ENCODE measurements at places on chromosomes 2 and 18. TPM values are rescaled to one million over a fixed set of nuclear protein-coding genes. Genes with fewer than 3 reads are reported as not detected.
A peak's percentile ranks its signal among the peaks of the same experiment; 100 is the strongest.

DNA sequence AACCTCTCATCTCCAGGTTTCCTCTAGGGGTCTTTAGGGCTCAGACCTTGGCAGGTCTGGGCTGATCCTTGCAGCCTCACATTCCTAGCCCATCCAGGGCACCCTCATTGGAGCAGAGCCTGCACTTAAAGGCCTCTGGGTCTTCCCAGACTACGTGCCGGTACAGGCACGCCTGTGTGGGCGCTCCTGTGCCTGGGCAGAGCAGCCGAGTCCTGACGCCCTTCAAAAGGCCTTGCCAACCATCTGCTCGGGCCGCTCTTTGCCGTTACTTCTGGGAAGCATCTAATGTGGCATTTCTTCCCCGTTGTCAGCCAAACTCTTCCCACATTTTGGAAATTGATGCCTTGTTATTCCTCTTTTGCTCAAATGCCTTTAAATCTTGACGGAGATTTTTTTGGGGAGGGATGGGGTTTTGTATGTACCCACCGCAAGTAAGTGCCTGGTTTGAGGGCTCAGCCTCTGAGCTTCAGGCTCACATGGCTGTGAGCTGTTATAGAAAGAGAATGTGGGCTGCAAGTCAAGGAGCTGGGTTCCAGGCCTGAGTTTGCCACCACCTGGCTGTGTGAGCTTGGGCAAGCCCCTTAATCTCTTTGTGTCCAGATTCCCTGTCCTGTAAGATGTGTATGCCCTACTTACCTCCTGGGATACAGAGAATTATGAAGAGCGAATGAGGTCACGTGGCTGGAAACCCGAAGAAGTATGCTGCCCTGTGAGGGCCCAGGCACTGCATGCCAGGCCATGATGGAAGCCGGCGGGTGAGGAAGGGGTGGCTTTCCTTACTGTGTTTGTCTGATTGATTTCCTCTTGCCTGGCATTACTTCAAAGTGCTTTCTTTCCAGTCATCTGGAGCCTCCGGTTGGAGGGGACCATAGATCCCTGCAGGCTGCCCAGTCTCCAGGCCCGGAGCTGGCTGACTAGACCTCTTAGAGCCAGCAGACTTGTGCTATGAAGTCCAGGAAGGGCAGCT is 20.6 kb downstream of the EHD3 start:
- no peak for DNase-seq

- no peak for DNase-seq
Observed at GRCh38 chr2:86821306-86821705, 30.6 kb upstream of the CD8A start.

DNA sequence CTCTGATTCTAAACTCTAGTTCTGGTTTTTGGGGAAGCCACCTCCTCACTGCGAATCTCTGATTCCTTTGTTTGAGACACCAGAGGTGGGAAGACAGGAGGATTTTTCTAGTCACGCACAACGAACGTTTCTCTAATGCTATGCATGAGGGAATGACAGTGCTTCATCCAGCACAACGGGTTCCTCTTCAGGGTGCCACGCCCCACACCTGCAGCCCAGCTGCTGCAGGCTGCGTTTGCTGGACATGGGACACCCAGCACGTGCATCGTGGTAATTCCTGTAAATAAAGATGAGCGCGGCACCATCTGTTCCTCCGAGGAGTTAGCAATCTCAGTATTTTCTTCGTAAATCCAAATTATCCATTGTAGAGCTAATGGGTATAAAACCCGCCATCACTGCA is 37.5 kb upstream of the TPO start:
- no peak for DNase-seq

- no peak for DNase-seq
Observed at GRCh38 chr2:46847185-46847710, 68.4 kb downstream of the MCFD2 start.

- no peak for DNase-seq
Observed at GRCh38 chr2:112487444-112487961, 5.5 kb downstream of the TTL start.

DNA sequence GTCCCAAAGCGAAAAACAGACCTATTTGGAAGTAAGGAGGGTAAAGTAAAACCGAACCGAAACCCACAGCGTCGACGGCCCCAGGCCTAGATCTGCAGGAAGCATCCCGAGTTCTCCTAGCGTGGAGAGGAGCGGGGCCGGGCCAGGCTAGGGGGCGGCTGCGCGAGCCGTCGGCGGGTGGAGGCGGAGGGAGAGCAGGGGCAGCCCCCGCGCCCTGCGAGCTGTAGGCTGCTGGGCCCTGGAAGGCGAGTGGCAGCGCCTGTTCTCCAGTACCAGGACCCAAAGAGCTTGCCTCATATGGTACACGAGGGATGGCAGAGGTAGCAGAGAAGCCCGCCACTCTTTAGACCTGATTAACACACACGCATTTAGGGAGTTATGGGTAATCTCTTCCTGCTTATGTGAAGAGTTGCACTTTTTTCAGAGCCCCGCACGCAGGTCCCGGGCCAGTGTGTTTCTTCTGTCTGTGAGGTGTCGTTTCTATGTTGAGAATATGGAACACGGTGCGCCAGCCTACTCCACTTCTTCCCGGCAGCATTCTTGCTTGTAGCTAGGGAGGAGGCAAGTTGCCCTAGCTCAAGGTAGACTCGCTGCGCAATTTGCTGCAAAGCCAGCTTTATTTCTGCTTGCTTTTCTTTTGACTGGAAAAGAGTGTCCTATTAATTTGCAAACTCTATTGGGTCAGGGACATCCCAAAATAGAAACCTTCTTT is 71.1 kb downstream of the ARHGEF33 start:
- no peak for DNase-seq

DNA sequence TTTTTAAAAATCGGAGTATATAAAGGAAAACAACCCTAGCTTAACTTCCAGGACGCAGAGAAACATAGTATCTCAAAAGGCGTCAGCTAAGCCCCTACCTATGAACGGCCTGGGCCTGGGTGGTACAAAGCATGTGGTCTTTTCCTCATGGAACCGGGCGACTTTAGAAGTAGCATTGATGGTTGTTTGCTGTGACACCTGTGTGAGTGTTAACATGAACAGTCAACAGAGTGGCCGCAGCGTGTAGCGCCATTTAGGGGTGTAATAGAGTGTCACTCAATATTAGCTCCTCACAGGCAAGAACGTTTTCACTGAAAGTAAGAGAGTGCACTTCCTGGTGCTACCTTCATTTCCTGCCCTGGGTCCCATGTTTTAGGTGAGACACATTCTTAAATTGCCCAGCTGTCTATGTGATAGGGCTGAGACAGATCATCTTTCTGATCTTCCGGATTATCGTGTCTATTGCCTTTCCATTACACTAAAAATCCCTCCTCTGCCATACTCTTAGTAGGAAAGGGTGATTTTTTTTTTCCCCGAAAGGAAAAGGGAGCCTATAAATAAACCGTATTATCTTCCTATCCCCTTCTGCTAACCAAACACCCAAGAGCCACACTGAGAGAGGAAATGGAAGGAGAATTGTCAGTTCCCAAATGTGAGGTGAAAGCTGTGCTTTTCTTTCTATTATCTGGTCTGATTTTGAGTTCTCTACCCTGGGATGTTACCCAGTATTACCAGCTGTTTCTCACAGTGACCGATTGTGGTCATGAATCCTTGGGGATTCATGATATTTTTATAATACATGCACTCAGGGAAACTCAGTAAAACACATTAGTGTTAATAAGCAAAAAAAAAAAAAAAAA is 1.3 kb downstream of the GORASP2 start:
- peak; percentile 47 for DNase-seq

SELENOI gene
- polyA plus RNA-seq: 5.1 TPM

ADCYAP1 gene
- polyA plus RNA-seq: not detected

ECEL1 gene
- not detected for polyA plus RNA-seq

- DNase-seq: no peak
Observed at GRCh38 chr18:48968412-48969215, 17.8 kb upstream of the SMAD7 start.

DNA sequence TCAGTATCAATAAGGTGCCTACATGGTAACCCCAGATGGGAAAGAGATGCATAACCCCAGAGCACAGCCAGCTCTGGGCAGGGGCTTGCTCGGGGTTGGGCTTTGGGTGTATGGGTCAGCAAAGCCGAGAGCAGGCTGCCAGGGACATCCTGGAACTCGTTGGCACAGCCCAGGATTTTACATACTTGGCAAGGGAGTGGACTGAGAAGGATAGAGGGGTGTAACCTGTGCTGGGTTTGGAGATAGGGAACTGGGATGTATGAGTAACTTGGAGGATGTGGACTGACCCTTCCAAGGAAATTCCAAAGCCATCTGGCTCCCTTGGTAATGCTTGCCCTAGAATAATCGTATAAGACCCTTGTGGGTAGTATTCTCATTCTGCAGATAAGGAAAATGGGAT is 44.2 kb downstream of the GPR39 start:
- no peak for DNase-seq

CD226 gene
- 0.48 TPM for polyA plus RNA-seq

SERPINB4 gene
- not detected for polyA plus RNA-seq

GRCh38 chr18:2939317-2939716 is 73.6 kb downstream of the LPIN2 start:
- no peak for DNase-seq

- DNase-seq: no peak
Observed at GRCh38 chr18:7871560-7872456, 304.7 kb downstream of the PTPRM start.

GRCh38 chr2:118593257-118593656 is 254.2 kb downstream of the EN1 start:
- no peak for DNase-seq

DNA sequence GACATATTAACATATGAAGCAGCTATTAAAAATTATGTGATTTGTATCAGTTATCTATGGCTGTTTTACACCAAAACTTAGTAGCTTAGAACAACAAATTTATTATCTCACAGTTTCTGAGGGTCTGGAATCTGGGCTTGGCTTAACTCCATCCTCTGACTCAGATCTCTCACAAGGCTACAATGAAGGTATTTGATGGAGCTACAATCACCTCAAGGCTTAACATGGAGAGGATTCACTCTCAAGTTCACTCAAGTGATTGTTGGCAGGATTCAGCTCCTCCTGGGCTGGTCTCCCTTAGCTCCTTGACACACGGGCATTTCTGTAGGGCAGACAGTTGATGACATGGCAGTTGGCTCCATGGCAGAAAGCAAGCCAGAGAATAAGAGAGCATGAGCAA is 133.0 kb upstream of the SLC14A2 start:
- DNase-seq: no peak

GRCh38 chr2:3628800-3629199 is 29.2 kb upstream of the ALLC start:
- DNase-seq: no peak

DNA sequence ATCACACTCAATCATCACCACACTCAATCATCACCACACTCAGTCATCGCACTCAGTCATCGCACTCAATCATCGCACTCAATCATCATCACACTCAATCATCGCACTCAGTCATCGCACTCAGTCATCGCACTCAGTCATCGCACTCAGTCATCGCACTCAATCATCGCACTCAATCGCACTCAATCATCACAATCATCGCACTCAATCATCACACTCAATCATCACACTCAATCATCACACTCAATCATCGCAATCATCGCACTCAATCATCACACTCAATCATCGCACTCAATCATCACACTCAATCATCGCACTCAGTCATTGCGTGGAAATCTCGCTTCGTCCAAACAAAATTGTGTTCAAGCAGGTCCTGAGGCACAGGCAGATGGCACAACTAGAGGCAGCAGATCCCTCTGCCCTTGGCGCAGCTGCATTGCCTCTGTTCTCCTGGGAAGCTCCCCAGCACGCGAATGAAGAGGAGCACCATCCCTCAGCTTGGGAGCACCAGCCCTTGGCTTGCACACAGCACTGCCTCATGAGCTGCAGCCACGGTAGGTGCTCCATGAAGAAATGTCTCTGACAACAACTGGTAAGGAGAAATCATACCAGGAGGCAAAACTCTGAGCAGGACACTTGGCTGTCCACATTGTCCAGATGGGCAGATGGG is 108.1 kb downstream of the EIPR1 start:
- no peak for DNase-seq

DNA sequence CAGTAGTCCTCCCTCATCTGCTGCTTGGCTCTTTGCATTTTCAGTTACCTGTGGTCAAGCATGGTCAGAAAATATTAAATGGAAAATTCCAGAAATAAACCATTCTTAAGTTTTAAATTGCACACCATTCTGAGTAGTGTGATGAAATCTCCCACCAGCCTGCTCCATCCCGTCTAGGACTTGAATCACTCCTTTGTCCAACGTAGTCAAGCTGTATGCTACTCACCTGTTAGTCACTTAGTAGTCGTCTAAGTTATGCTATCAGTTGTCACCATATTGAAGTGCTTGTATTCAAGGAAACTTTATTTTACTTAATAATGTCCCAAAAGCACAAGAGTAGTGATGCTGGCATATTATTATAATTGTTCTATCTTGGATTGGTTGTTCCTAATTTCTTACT is 172.5 kb downstream of the FIGN start:
- DNase-seq: no peak

GRCh38 chr2:147006736-147007141 is 838.1 kb upstream of the ACVR2A start:
- no peak for DNase-seq

ARHGAP15 gene
- polyA plus RNA-seq: 212 TPM

DNA sequence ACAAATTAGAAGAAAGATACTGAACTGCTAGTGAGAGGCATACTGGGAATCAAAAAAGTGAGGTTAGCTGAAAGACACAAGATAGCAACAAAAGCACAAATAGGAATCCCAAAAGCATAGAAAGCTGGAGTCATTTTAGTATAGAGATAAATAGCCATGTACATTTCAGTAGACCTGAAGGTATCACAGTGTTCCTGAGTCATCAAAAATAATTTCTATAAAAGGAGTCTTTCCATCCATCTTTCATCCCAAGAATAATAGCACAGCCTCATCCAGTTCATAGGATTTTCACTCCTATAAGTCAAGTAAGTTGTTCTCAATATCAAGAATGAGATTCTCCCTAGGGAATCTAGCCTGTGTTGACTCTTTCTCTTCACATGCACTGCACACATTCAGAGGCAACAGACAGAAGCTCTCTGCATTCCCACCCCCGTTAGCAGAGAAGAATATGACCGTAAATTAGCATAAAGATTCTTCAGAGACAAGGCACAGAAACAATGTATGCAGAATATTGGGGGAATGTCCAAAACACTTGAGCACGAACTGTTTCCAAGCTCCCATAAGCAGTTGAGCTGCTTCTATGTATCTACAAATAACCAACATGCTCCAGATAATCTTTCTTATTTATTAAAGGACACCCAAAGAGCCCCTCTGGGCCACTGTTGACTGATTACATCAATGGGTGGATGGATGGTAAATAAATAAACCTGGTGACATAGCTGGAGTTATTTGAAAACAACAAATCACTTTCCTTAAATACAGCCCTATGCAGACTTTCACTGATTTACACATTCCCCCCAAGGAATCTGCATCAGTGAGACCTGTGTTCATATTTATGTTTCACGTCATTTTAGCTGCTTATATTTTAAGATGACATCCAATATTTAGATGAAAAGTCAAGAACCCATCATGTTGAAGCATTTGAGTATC is 174.5 kb upstream of the PKDCC start:
- DNase-seq: no peak

GRCh38 chr2:191247381-191248057 is 2.3 kb downstream of the MYO1B start:
- no peak for DNase-seq

GRCh38 chr2:6877402-6878304 is at the start of gene RSAD2:
TSS of gene RSAD2 (plus strand) at chr2:6877777. CDS start at chr2:6877801, 24 bp downstream.
- peak; percentile 19 for DNase-seq

DHRS9 gene
- polyA plus RNA-seq: not detected
